ENCODE measurements at places on chromosomes 5 and 9. TPM values are rescaled to one million over a fixed set of nuclear protein-coding genes. Genes with fewer than 3 reads are reported as not detected.

Gene CMYA5
- total RNA-seq = under 0.01 TPM

Gene ABLIM3
- 31.1 TPM for total RNA-seq

Gene RETREG1
- total RNA-seq = 0.28 TPM

Gene ATP10B
- total RNA-seq = not detected

Gene CCDC171
- total RNA-seq = 0.81 TPM
